ENCODE measurements at places on chromosomes 12 and 14.
A peak's percentile ranks its signal among the peaks of the same experiment; 100 is the strongest.

- no peak for DNase-seq
These were observed 9.2 kb downstream of the PPP1R1A start for GRCh38 chr12:54579258-54579657.

DNA sequence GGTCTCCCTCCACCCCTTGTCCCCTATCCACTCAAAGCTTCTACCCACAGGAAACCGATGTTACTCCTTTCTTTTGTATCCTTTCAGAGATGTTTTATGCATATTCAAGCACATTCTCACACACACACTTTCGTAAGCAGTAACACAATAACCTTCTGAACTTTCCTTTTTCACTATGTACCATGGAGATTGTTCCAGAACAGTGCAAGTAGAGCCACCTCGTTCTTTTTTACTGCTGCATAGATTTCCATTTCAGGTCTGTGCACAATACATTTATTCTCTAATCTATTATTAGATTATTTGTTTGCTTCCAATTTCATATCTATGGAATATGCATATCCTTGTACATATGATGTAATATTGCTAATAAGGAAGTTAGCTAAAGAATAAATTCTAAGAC, 60.3 kb downstream of the TBC1D30 start:
- no peak for DNase-seq

- DNase-seq = no peak
These were observed 223.9 kb upstream of the FLRT2 start for GRCh38 chr14:85306024-85306423.

- DNase-seq = peak; percentile 60
These were observed 413.6 kb downstream of the BTG1 start for GRCh38 chr12:91732086-91732485.

DNA sequence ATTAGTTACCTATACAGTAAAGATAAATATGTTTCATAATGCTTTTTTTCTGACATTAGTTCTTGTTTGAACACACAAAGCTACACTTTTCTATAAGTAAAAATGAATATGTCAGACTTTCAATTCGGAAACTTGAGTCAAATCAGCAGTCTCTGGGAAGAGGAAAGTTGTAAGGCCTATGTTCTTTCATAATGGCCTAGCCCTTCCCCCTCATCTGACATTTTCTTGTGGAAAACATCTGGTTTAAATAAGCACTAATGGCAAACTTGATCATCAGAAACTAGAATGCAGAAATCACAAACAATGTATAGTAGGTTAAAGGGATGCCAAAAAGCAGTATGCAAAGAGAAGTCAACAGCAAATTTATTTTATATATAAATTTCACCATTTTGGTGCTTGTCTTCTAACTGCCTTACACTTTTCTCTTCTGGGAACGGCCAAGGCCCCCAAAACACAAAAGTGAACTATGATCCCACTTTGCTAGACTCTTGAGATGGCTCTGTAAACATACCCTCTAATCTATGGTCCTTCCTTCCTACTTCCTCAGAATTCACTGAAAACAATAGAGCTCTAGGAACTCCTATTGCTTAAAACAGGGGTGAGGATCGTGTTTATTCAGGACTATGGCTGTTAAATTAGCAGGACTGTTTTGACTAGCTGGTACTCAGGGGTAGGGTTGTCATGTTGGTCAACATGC, 444.1 kb downstream of the RAD51B start:
- peak; percentile 62 for DNase-seq

DNA sequence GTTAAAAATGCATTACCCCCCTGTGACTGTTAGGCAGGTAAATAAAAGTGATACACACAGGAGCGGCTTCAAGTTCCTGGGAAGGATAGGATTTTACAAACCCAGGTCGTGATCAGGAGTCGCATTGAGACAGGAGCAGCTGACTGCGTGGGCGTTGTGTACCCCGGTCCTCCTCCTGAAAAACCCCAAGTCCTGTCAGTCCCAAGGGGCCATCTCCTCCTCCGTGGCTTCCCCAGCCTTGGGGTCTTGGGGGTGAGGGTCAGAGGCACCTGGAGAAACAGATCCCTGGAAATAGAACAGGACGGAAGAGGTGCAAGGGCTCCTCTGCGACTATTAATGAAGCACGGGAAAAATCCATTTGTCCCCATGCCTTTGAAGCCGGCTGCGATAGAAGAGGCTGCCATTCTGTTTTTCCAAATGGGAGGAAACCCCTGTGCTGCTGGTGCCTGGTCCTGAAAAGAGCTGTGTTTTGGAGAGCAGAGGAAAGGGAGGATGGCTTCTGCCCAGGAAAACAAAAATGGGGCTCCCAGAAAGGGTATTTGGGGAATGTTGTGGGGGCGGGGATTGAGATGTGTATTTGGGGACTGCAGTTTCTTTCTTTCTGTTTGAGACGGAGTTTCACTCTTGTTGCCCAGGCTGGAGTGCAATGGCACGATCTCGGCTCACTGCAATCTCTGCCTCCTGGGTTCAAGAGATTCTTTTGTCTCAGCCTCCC, 143.1 kb downstream of the ZNF664 start:
- no peak for DNase-seq

DNA sequence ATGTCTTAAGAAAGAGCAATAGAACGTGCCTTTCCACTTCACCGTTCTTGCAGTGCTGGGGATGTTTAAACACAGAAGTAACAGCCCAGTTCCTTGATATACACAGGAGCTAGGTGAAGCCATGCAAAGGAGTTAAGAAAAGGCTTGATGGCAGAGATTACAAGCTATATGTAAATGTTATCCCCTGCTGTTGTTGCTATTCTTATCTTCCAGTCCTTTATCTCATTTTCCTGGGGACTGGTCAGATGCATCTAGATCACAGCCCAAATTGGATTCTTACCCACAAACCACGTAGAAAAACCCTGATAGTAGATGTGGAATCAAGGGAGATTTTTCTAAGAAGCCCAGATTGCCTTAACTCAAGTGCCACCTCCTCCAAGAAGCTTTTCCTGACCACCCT, 5.5 kb downstream of the ASCL1 start:
- DNase-seq = no peak

DNA sequence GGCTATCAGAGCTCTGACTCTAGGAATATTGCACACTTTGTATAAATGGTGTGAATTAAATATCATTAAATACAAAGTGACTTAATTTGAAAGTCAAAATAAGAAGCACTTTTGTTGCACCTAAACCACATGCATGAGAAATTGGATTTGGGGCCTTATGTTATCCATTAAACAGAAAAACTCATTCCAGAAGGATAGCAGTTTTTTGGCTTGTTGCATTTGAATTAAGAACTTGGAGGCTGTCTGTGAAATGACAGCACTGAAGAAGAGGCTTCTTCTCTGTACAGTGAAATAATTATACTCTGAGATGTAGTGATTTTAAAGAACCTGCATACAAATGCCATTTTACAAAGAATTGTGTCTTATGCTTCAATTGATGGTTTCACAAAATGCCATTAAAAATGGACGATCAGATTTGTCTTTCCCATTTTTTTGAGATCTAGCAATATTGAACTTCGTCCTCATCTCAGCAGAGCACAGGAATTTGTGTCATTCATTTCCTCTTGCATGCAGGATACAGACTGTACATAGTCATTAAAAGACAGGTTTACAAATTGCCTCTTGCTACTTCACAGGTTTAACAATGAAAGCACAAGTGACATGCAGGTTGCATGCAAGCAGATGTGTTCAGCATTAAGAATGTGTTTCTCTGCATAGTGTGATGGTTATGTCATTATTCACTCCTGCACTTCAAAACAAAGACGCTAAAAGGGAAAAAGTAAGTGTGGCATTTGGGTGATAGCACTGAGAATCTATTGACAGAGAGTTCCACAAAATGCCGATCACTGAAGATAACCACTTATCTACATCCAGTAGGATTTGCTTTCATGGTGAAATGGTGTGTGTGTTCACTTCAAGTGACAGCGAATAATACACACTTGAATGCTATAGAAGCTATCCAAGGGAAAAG, 35.9 kb upstream of the PYGL start:
- no peak for DNase-seq

- no peak for DNase-seq
These were observed 1045.2 kb downstream of the FLRT2 start for GRCh38 chr14:86575141-86575540.

- DNase-seq = no peak
These were observed 5.5 kb upstream of the NXPH4 start for GRCh38 chr12:57210926-57211692.

- DNase-seq = no peak
These were observed 173.6 kb downstream of the CALM1 start for GRCh38 chr14:90570461-90570860.

- peak; percentile 78 for DNase-seq
These were observed 21.4 kb downstream of the CCDC177 start for GRCh38 chr14:69553252-69553651.

- peak; percentile 56 for DNase-seq
These were observed 126.1 kb downstream of the SLC38A6 start for GRCh38 chr14:61106959-61107641.
